ENCODE measurements at places on chromosomes 7 and 10.
A peak's percentile ranks its signal among the peaks of the same experiment; 100 is the strongest.

DNA sequence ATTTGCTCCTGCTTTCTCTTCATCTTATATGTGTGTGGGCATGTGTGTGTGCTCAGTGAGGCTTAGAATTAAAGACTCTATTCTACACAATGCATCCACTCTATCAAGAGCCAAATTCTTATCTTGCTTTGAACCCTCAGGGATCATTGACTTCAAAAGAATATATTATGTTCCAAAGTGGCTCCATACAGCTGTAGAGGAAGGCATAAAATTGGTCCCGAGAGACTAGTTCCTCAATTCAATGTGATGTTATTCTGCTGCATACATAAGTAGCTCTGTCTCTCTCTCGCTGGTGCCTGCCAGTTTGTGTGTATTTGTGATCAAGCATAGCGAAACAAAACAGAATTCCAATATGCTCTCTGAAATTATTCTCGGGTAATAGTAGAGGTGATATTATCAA lies 997.9 kb upstream of the POT1 start:
- DNase-seq, result no peak

GRCh38 chr10:51875610-51876009 lies 176.2 kb upstream of the CSTF2T start:
- DNase-seq, result no peak

DNA sequence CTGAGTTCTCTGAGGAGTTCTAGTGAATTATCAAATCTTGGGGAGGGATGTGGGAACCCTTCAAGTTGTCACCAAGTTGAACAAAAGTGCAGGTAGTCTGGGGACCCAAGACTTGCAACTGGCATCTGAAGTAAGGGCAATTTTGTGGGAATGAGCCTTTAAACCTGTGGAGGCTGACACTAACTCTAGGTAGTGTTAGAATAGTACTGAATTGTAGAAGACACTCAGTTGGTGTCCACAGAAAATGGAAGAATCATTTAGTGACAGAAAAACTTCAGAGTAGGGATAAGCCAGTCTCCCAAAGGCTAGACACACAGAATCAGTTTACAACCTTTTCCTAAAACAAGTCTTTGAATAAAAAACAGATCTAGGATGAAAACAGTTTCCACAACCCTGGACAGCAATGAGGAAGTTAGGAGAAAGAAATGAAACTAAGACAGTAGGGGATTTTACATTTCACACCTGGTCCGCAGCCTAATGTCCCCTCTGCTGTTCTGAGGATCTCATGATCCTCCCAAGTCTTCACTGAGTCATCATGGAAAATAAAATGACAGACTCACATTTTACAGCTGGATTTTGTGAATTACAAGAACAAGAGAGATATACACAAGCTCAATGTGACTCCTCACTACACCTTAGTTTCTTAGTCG lies 23.0 kb upstream of the ING3 start:
- no peak for DNase-seq

- DNase-seq, result no peak
Observed at GRCh38 chr7:2583798-2584580, 25.2 kb downstream of the IQCE start.

GRCh38 chr7:120609136-120609753 lies 248.7 kb downstream of the TSPAN12 start:
- peak; percentile 29 for DNase-seq

- DNase-seq, result no peak
Observed at GRCh38 chr10:28684157-28684985, 7.0 kb downstream of the BAMBI start.

Measured in fibroblast of skin of left biceps (primary cell).